Endothelial cell (in vitro differentiated cells): ENCODE measurements at places on chromosomes 4 and X. TPM values are rescaled to one million over a fixed set of nuclear protein-coding genes. Genes with fewer than 3 reads are reported as not detected.

DNA sequence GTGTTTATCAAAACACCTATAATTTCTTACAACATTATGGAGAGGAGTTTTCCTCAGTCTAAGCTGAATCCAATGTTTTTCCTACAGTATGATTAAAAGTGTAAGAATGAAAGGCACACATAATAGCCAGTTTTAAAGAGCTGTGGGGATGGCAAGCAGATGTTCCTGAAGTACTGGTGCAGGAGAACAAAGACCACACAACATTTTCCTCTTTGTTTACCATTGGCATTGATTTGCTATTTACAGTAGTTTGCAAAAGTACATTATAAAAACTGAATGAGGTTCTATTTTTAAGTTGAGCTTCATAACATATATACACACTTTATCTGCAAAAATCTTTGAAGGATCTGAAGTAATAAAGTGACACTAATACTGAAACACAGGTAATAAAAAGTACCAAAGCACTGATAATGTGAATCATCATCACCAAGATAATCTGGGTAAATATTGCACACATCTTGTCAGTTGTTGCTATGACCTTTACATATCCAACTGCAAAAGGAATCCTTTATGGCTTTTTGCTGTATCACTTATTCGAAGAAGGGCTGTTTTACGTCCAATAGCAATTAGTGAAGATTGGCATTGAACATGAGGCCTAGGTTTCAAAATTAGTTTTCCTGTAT, 22.5 kb downstream of the TCEAL1 start:
- DNase-seq: no peak

DNA sequence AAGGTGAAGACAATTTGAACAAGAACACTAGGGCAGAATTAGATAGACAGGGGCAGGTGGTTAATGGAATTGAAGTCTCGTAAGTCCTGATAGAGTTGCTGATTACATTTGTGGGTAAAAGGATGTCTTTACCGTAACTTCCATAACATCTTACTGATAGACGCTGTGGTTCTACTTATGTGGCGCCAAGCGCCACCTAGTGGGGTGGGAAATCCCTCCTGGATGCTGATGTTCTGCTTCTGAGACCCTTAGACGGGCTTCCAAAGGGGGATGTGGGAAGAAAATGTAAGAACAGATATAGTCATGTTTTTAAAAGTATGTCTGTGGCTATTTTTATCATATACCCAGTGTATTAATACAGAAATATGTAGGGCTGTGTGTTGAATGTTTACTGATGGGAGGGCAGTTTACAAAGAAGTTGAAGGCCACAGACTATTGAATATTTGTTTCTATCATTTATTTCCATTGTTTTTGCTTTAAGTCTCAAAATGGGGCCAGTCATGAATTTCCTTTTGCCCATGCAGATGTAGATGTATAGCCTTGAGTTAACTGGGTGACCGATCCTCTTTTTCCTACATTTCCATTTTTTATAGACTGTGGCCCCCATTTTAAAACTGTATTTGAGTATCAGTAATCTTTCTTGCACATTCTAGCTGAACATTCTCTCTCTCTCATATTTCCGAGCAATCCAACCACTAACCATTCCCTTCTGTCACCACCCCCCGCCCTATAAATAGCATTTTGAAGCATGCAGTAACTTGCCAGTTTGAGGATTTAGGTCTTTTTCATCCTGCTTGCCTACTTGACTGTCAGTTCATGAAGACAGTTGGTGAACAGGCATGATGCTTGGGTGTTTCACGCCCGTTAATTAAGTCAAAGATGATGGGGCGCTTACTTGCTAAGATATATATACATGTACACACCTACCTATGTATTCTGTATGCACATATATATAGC, 12.1 kb upstream of the TLR8 start:
- DNase-seq: peak; percentile 16

GRCh38 chr4:14254252-14254651, 626.7 kb upstream of the BOD1L1 start:
- DNase-seq: peak; percentile 61

DNA sequence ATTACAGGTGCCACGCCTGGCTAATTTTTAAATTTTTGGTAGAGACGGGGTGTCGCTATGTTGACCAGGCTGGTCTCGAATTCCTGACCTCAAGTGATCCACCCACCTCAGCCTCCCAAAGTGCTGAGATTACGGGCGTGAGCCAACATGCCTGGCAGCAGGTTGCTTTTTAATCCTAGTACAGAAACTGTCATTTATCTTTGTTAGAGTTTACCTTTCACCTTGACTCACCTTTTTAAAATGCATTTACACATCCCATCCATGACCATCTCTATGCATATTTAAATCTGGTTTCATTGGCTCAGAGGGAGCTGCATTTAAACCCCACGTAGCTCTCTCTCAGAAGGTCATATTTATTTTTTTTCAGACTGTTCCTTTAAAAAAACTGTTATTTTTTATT, 31.9 kb downstream of the SLC16A2 start:
- no peak for DNase-seq

Gene ASB9
- 2.8 TPM for total RNA-seq

Gene REPS2
- total RNA-seq: 10.6 TPM

Gene MAGED1
- 196 TPM for total RNA-seq

Gene GRPR
- total RNA-seq: 0.54 TPM
